ENCODE measurements at places on chromosomes 1 and 21. TPM values are rescaled to one million over a fixed set of nuclear protein-coding genes. Genes with fewer than 3 reads are reported as not detected.

EEIG2 gene
- total RNA-seq: 31.6 TPM

RHBDL2 gene
- total RNA-seq: 31.6 TPM

SPRR2B gene
- total RNA-seq: not detected

NBPF20 gene
- 3.8 TPM for total RNA-seq

KCNH1 gene
- not detected for total RNA-seq

CA14 gene
- total RNA-seq: 0.95 TPM

PLA2G2A gene
- total RNA-seq: not detected

- H3K36me3 ChIP-seq: no peaks in the 10 kb centered on the region
- peaks cover 14% of the 10 kb centered on the region for H3K4me1 ChIP-seq
- H3K27ac ChIP-seq: no peak overlapping the region
- no peak overlapping the region for H3K4me3 ChIP-seq
- no peaks in the 10 kb centered on the region for H3K27me3 ChIP-seq
These were observed 58.9 kb downstream of the POFUT2 start for GRCh38 chr21:45228656-45229240.

DNA sequence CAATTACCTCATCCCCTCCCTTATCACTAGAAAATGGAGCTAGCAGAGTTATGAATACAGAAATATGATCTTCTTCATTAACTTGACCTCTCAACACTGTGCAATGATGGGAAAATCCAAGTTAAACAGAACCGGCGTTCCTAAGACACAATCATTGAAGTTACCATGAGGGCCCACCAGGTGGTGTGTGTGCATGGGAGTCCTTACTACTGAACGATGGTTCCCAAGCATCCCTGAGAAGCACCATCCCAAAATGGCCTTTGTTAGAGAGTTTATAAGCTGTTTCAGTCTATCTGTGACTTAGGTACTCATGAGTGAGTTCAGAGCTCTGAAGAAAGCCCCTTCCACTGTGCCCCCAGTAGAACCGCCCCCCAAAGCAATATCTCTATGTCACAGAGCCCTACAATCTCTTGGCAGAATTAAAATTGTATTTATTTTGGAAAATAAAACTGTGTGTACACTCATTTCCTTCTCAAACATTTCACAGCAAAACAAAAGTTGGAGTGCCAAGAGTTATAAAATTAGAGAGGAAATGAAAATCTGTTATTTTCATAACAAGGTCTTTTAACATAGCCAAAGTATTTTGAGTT is 56.8 kb downstream of the PLD5 start:
- H3K27ac ChIP-seq: no peak overlapping the region
- H3K27me3 ChIP-seq: peaks cover 49% of the 10 kb centered on the region
- no peaks in the 10 kb centered on the region for H3K4me1 ChIP-seq
- H3K36me3 ChIP-seq: no peaks in the 10 kb centered on the region
- no peak overlapping the region for H3K4me3 ChIP-seq

- no peaks in the 10 kb centered on the region for H3K36me3 ChIP-seq
- no peaks in the 10 kb centered on the region for H3K4me1 ChIP-seq
- DNase-seq: no peak
- H3K27me3 ChIP-seq: no peaks in the 10 kb centered on the region
- H3K27ac ChIP-seq: no peak overlapping the region
These were observed 1.7 kb downstream of the S100B start for GRCh38 chr21:46603228-46603627.

- no peak overlapping the region for H3K4me3 ChIP-seq
- H3K27me3 ChIP-seq: no peaks in the 10 kb centered on the region
- no peak for DNase-seq
- no peak overlapping the region for H3K27ac ChIP-seq
These were observed 273.1 kb downstream of the DPYD start for GRCh38 chr1:97647776-97648175.

DNA sequence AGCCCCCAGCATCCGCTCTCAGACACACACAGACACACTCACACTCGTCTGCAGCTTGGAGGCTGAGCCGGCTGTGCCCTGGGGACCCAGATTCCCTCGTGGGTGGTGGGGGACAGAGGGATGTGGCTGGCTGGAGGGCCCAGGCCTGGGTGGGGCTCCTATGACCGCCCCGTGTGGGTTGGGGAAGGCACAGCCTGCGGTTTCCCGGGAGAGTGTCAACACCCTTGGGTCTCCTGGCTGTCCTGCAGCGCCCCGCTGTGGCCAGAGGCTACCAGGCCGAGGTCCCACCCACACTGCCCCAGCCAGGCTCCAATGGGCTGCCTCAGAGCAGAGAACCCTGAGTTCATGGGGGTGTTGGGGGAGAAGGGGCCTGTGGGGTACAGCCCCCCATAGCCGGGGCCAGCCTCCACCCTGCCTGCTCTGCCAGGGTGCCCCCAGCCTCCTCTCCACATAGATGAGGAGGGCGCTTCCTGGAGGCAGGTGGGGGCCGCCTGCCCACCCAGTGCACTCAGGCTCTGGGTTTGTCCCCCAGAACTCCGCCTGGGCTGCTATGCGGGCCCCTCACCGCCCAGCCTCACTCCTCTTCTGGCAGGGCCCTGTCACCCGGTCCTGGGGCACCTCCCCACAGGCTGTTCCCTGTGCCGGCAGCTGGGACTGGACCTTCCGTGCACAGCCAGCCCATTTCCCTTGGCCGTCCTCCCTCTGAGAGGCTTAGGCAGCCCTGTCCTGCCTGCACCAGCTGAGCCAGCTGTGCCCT is at the start of gene TTC34:
TSS of gene TTC34 (minus strand) at position 159 of the 757 bp plus-strand sequence. CDS start 866 bp downstream, outside the sequence.
- no peak for DNase-seq
- no peak within 1 kb of the TSS for H3K4me3 ChIP-seq
- no peaks in the 10 kb centered on the region for H3K36me3 ChIP-seq
- no peaks in the 10 kb centered on the region for H3K4me1 ChIP-seq
- no peak within 1 kb of the TSS for H3K27ac ChIP-seq
- peaks cover 57% of the 10 kb centered on the region for H3K27me3 ChIP-seq

Measured in PC-9 (cell line).